NK-92 treated with Interleukin-12 subunit alpha and Interleukin-12 subunit beta, amount 100 ng/mL, for 24 hours (cell line): ENCODE measurements at places on chromosomes 1 and 21.

DNA sequence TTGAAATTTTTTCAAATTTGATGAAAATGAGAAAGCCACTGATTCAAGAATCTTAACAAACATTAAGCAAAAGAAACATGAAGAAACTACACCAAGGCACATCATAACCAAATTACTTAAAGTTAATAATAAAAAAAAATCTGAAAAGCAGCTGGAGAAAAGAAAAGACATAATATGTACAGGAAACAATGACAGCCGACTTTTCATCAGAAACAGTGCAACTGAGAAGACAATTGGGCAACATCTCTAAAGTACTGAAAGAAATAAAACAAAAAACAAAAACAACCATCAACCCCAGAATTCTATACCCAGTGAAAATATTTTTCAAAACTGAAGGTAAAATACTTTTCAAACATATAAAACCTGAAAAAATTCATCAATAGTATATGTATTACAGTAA lies 73.8 kb upstream of the DMRTA2 start:
- no peak for DNase-seq

GRCh38 chr1:40394491-40395172 lies 21.1 kb downstream of the SMAP2 start:
- DNase-seq: no peak

GRCh38 chr1:156696755-156697154 lies 8.6 kb downstream of the CRABP2 start:
- no peak for DNase-seq

- no peak for DNase-seq
These were observed 70.3 kb downstream of the VPS26C start for GRCh38 chr21:37196847-37197246.

DNA sequence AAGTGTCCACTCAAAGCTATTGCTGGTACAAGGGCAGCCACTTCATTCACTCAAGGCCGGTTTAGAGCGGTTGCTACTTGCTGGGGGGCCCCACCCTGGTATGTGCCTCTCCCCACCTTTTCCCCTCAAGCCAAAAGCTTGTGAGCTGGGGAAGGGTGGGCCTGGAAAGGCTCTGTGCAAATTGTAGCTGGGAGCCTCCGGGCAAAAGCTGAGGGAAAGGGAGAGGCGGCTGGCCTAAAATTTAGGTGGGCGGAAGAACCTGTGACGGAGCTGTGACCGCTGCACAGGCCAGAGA lies 306 bp upstream of the SH3D21 start:
- DNase-seq: no peak

DNA sequence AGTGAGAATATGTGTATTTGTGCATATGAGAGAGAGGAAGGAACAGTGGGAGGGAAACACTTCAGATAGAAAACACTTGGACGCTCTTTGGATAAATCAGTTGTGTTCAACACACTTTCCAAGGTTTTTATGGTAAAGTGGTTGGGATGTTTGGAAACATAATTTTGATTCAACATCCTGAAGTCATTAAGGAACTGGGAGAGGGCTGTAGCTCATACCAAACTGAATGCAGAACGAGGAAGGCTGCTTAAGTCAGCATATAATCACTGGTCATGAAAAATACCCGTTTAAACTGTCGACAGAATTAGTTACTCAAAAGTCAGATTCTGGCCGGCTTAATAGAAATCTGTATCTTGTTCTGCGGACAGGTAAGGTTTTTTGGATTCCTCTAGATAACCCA lies 14.9 kb downstream of the LIX1L start:
- DNase-seq: no peak

DNA sequence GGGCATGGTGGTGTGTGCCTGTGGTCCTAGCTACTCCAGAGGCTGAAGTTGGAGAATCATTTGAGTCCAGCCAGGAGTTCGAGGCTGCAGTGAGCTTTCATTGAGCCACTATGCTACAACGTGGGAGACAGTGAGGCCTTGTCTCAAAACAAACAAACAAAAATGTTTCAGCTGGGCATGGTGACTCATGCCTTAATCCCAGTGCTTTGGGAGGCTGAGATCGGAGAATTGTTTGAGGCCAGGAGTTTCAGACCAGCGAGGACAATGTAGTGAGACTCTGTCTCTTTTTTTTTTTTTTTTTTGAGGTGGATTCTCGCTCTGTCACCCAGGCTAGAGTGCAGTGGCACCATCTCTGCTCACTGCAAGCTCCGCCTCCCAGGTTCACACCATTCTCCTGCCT lies 5.0 kb upstream of the RPL5 start:
- no peak for DNase-seq

GRCh38 chr21:15797577-15798363 lies 68.0 kb downstream of the USP25 start:
- no peak for DNase-seq

- no peak for DNase-seq
These were observed 21.6 kb downstream of the PLXNA2 start for GRCh38 chr1:208222376-208223126.

- no peak for DNase-seq
These were observed 273.7 kb upstream of the ST6GALNAC5 start for GRCh38 chr1:76593618-76594017.

DNA sequence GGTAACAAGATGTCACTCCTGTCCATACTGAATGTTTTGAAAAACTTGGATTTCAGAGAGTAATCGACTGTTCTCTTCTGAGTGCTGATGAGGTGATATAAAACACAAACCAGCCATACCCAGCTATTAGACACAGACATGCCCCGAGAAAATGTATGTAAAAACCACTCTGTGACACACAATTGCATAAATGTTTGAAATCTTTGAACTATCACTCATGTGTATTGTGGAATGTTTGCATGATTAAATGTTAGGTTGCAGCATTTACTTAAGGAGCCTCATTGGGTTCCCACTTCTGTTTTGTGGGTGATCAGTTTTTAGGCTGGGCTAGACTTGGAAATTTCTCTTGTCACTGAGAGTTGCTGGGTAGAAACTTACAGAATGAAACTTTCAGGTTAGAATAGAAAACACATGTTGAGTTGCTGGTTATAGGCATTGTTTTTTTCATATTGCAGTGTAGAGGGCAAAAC lies 270.4 kb upstream of the B3GALT2 start:
- DNase-seq: no peak

DNA sequence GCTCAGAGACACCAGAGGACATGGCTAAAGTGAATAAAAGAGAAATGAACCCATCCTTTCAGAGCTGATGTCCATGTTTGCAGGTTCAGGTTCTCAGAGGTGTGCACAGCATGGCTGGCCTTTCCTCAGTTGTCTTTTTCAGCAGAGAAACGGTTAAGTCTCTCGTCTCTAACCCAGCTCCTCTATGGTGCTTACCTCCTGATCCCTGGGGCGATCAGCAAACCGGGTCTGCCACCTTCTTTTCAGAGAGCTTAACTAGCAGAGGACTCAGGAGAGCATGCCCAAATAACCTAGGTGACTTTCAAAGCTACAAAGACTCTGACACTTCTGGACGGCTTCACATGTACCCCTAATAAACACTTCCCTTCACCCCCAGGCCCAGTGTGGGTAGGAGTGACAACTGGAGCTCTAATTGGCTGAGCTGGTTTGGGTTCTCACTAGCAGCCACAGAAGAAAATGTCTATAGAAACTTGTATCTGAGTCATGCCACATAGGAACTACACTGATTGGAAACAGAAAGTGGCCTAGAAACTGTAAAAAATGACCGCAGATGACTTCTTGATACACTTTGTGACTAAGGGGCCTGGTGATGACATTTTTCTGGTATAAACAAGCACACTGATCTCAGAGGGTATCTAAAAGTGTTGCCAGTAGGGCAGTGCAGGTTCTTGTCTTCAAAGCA lies at the start of gene AIM2:
AIM2 (minus strand) TSS at position 329 of the 682 bp plus-strand sequence. CDS start 3,267 bp downstream, outside the sequence.
- DNase-seq: peak; percentile 62

DNA sequence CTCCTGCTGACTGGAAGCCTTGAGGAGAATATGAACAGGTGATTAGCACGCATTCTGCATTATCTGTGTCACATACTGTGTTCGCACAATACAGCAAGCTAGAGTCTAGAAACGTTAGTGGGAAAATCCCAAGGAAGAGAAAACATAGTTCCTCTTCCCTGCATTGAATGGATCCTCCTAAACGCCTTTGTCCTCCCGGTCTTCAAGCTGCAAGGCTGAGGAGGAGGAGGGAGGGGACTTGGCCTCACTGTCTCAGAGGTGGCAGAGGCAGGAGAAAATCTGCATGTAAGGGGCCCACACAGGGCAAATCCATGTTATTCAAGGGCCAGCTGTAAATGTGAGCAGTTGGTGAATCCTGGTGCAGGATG lies 34.4 kb downstream of the WNT9A start:
- DNase-seq: no peak

- no peak for DNase-seq
These were observed 8.0 kb downstream of the PLXNA2 start for GRCh38 chr1:208235982-208236761.

DNA sequence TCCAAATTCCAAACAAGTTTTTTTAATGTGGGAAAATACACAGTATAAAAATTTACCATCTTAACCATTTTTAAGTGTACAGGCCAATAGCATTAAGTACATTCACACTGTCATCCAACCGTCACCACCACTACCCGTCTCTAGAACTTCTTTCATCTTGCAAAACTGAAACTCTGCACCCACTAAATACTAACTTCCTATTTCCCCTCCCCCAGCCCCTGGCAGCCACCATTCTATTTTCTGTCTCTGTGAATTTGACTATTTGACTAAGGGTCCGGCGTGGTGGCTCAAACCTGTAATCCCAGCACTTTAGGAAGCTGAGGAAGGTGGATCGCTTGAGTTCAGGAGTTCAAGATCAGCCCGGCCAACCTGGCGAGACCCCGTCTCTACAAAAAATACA lies 36.1 kb downstream of the CLSTN1 start:
- no peak for DNase-seq

DNA sequence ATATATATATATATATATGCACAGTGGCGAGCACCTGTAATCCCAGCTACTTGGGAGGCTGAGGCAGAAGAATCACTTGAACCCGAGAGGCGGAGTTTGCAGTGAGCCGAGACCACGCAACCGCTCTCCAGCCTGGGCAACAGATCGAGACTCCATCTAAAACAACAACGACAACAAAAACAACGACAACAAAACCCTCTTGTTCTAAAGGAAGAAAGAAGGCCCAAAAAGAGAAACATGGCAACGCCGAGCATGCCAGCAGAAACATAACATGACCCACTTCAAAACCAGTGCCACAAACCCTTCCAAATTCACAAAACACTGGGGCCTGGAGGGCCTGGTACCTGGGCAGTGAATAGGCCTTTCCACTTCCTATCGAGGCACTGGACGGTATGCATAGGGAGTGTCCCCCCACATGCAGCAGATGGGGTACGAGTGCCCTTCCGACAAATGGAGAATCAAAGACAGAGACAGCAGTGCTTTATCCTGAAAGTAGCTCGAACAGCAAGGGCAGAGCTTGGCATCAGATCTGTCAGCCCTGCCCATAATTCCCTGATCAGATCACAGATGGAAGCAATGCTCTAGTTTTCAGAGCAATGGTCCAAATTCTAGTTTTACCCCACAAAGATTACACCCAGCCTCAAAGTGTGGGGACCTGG lies 52.0 kb downstream of the TOMM20 start:
- DNase-seq: no peak
